ENCODE measurements at places on chromosomes 4 and X. TPM values are rescaled to one million over a fixed set of nuclear protein-coding genes. Genes with fewer than 3 reads are reported as not detected.

H2AZ1 gene
- total RNA-seq = 1,004 TPM

PALLD gene
- 85.7 TPM for total RNA-seq

CXCL6 gene
- 1.5 TPM for total RNA-seq

ABCG2 gene
- total RNA-seq = 0.62 TPM

SULT1B1 gene
- not detected for total RNA-seq

MBNL3 gene
- 2.4 TPM for total RNA-seq

GSX2 gene
- 0.59 TPM for total RNA-seq

GRCh38 chrX:131783555-131784308, 239.4 kb upstream of the STK26 start:
- H3K4me3 ChIP-seq = no peak overlapping the region
- H3K36me3 ChIP-seq = peaks cover 7% of the 10 kb centered on the region
- no peaks in the 10 kb centered on the region for H3K27me3 ChIP-seq

DNA sequence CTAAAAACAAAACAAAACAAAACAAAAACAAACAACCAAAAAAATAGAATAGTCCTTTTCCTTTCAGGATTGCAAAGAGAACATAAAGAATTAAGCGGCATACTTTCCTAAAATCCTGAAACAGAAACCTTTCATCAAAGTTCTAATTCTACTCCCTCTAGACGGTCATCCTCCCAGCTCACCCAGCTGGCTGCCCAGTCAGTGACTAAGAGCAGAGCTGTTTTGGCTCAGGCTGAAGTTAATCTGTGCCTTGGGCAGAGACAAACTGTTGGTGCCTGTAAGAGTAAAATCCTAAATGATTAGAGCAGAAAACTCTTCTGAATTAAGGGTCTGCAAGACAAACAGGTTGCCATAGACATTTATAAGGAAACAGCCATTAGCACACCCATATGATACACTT, 17.6 kb upstream of the WAS start:
- no peak overlapping the region for H3K4me3 ChIP-seq
- H3K36me3 ChIP-seq = no peaks in the 10 kb centered on the region
- H3K27me3 ChIP-seq = no peaks in the 10 kb centered on the region
- H3K4me1 ChIP-seq = no peaks in the 10 kb centered on the region

DNA sequence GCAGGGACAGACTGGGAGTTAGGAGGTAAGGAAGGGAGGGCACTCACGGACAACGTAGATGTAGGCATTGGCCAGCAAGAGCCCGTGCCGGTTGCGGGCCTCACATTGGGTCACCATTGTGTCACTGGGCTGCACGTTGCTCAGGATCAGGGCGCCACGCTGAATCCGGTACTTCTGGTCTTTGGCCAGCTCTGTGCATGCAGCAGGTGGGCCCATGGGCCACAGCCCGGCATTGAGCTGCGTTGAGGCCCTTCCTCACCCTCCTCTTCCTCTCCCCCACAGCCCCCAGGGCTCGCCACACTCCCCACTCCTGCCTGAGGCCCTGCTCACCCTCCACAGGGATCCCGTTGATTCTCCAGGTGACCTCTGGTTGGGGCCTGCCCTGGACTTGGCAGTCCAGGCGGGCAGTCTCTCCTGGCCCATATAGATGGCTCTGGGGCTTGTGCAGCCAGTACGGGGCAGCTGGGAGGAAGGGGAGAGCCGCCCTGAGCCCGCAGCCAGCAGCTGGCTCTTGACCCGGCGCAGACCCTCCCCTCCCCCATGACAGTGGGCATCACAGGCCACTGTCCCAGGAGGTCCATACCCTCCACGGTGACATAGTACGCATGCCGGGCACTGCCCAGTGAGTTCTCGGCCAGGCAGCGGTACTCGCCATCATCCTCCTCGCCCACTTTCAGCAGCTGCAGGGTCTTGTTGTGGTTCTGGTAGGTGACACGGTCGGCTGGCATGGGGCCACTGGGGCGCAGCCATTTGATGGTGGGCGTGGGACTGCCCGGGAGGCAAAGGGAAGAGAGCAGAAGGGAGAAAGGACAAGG, 16.3 kb downstream of the L1CAM start:
- no peak for DNase-seq
- H3K4me3 ChIP-seq = no peak overlapping the region
- no peaks in the 10 kb centered on the region for H3K36me3 ChIP-seq
- H3K27me3 ChIP-seq = no peaks in the 10 kb centered on the region
- no peak overlapping the region for H3K27ac ChIP-seq

DNA sequence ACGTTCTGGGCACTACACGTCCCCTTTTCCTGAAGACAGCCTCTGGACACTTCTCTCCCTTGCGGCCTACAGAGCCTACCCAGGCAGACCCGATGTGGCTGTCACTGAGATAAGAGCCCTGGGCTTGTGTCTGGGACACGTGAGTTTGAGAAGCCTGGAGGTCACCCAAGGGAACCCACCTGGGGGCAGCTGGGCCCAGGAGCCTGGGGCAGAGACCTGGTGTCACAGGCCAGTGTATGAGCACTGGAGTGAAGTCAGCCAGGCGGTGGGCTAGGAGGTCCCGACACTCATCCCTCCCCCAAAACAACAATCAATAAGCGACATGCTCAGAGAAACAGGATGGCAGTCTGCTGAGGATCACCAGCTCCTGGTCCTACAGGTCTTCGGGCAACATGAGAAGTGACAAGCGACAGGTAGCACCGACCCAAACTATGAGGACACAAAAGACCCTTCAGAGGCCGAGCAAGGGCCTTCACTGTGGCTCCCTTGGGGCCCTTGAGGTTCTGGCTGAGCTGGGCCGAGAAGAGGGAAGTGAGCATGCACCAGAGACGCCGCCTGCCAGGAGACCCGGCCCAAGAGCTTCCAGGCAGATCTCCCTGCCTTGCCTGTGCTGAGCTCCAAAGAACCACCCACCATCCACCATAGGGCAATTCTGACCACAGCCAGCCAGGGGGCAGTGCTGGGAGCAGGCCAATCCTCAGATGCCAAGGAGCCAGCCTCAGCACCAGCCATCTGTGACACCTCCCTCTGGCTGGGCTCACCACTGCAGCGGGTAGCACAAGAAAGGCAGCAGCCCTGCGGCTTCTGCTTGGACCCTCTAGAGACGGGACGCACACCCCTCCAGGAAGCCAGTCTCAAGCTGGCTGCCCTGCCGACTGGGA, 11.0 kb upstream of the DUSP9 start:
- DNase-seq = peak; percentile 67
- H3K27ac ChIP-seq = no peak overlapping the region
- no peaks in the 10 kb centered on the region for H3K36me3 ChIP-seq
- peaks cover 17% of the 10 kb centered on the region for H3K27me3 ChIP-seq

DNA sequence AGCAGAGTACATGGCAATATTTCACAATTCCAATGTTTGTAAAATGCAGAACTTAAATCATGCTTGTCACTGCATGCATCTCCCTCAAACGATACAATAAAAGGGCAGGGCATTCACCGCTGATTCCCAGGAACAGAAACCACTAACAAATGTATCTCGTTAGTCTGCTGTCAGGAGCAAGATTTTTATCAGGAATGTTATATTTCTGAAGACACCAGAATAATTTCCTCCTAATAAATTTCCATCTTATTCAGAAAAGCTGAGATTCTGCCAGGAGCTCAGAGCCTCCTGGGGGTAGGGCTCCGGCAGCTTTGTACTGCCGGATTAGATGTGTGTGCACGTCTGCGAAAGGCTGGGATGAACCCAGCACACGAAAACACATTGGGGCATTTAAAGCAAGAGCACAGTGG, 54.0 kb upstream of the LDB2 start:
- H3K4me1 ChIP-seq = no peaks in the 10 kb centered on the region
- H3K27ac ChIP-seq = no peak overlapping the region
- H3K27me3 ChIP-seq = no peaks in the 10 kb centered on the region
- DNase-seq = peak; percentile 27
- H3K4me3 ChIP-seq = no peak overlapping the region

DNA sequence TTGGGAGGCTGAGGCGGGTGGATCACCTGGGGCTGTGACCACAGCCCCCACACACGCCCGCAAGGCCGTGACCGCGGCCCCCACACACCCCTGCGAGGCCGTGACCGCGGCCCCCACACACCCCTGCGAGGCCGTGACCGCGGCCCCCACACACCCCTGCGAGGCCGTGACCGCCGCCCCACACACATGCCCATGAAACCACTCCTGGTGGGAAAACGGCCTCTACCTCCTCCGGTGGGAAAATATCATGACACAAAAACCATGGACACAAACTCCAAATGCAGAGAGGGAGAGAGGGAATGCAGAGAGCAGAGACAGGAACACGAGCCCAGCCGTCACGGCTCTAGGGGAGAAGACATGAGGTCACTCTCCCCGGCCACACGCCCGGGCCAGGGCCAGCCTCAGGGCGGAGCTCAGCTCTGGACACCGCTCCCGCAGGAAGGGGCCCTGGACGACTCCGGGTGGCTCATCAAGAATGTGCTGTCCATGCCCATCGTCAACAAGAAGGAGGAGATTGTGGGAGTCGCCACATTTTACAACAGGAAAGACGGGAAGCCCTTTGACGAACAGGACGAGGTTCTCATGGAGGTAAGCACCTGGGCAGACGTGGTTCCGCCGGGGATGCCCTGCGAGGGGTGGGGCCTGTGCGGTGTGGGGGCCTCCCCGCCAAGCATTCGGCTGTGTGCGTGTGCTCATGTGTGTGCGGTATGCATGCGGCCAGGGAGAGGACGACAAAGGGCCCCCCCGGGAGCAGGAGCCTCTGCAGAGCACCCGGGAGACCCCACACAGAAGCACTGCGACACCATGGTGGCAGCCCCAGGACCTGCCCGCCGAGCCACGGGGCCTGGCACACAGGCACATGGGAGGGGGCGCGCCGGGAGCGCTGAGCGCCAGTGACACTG, 17.4 kb downstream of the ATP5ME start:
- H3K27me3 ChIP-seq = no peaks in the 10 kb centered on the region
- no peak overlapping the region for H3K4me3 ChIP-seq
- H3K4me1 ChIP-seq = no peaks in the 10 kb centered on the region

DNA sequence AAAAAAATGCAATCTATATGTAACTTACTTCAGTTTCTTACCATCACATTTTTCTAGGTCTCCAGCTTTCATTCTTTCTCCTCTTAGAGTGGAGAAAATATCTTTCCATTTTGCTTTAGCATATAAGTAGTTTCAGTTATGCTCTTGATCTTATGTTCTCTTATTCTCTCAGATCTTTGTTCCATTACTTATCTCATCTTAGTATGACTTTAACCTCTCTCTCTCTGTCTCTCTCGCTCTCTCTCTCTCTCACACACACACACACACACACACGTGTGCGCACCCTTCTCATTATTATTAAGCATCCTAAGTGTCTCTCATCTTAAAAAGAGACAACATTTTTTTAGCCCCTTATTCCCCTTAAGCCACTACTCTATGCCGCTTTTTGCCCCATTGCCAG, 92.8 kb downstream of the FAAH2 start:
- H3K36me3 ChIP-seq = no peaks in the 10 kb centered on the region
- H3K27me3 ChIP-seq = no peaks in the 10 kb centered on the region
- no peak overlapping the region for H3K4me3 ChIP-seq
- H3K27ac ChIP-seq = no peak overlapping the region

All from neural progenitor cell (in vitro differentiated cells).